OCI-M1 (cell line): ENCODE measurements at places on chromosomes 5 and 9.

DNA sequence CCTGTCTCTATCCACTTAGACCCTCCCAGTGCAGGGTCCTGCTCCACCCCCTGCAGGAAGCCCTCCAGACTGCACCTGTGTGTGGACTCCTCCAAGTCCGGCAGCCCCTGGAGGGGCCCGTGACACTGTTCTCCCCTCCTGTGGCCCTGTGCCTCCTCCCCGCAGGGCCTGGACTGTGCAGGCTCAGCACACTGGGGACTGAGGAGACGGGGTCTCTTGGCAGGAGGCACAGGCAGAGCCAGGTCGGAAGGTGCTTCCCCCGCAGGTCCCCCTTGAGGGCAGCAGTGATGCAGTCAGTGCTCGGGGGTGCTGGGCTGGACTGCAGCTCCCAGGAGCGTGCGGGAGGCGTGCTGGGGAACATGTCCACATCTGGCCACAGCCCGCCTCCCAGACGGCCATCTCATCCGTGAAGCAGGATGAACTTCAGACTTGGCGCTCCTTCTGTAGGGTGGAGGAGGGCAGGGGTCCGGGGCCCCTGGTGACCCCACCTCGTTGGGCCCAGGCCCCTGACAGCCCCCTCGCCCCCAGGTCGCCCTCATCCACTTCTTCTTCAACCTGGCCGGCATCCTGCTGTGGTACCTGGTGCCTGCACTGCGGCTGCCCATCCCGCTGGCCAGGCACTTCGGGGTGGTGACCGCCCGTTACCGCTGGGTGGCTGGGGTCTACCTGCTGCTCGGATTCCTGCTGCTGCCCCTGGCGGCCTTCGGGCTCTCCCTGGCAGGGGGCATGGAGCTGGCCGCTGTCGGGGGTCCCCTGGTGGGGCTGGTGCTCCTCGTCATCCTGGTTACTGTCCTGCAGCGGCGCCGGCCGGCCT lies 4.9 kb downstream of the SLC34A3 start:
- no peak for DNase-seq

DNA sequence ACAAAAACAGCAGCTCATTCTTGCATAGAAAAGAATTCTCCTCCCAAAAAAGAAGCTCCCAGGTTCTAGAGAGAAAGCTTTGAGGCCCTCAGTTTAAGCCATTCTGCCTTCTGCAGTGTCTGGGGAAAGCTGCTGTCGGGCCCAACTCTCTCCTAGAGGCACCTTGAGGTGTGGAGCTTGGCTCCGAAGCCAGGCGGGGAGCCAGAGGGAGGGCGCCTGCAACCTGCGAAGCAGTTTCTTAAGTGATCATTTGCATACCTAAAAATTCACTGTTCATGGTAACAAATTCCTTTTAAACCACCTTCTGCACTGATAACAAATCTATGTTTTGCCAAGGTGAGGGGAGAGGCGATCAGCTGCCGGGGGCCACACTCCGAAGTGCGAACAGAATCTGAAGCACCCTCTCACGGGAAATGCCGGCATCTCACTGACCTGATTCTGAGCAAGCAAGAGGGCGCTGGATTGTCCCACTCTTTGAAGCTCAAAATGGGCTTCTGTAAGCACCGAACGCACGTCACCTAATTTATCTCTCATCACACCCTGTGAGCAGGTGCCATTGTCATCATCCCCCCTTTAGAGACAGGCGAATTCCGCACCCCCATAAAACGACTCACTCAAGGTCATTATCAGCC lies 86.1 kb downstream of the GTF3C4 start:
- DNase-seq, result no peak

DNA sequence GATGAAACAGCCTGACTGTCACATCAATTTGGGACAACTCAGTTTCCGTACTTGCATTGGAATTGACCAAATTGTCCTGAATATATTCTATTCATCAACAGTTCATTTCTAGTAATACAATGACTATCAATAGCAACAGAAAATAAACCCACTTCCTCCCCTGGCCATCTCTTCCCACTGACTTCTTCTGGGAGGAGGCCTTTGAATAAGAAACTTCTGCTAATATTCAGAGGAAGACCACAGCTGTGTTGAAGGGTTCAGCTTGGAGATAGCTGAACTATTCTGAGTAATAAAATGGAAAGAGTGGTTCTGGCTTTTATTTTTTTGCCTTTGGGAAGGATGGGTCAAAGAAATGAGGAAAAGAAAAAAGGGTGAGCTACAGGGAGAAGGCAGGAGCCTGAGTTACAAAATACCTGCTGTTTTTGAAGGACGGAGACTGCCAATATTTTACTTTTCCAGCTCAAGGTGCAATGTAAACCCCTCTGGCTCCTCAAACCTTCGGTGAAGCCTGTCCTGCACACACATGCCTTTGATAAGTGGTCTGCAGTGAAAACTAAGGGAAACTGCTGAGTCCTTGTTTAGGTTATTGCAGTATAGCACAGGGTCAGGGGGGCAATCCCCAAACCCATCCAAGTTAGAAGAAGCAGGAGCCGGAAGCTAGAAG lies 29.9 kb downstream of the FYB1 start:
- peak; percentile 59 for DNase-seq

- DNase-seq, result no peak
These were observed 78.4 kb downstream of the SEMA5A start for GRCh38 chr5:9467199-9468059.

DNA sequence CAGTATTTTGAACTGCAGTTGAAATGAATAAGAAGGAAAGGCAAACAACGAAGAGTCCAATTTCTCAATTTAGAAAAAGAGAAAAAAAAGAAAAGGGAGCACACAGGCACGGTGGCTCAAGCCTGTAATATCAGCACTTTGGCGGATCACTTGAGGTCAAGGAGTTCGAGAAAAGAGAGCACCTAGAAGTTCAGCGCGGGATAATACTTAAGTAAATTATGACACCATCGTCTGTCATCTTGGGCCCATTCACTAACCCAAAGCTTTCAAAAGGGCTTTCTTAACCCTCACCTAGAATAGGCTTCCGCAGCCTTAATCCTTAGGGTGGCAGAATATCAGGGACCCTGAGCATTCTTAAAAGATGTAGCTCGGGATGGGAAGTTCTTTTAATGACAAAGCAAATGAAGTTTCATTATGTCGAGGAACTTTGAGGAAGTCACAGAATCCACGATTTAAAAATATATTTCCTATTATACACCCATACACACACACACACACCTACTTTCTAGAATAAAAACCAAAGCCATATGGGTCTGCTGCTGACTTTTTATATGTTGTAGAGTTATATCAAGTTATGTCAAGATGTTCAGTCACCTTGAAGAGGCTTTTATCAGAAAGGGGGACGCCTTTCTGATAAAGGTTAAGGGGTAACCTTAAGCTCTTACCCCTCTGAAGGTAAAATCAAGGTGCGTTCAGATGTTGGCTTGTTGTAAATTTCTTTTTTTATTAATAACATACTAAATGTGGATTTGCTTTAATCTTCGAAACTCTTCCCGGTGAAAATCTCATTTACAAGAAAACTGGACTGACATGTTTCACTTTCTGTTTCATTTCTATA lies 602 bp upstream of the CD274 start:
- peak; percentile 100 for DNase-seq

GRCh38 chr9:76932757-76933156 lies 26.8 kb upstream of the PRUNE2 start:
- DNase-seq, result no peak

DNA sequence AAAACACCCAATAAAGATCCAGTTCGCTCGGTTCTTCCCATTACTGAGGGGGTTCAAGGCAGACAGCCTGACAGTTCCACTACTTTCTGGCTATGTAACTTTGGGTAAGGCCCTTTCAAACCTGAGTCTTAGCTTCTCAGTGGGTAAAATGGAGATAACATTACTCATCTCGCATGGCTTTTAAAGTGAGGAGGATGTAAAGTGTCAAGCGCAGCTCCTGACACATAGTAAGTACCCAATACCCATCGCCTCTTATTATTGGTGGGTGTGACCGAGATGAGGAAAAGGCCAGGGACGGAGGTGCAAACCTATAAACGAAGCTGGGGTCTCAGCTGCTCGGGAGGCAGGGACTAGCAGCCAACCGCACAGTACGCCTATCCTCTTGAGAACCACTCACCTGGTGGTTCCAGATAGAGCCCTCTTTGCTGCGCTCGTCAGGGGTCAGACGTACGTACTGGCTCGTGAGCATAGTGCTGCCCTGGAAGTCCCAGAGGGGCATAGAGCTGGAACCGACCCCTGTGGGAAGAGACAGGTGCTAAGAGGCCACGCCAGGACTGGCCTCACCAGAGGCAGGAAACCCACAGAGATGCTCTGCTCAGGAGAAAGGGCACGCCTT lies 584 bp downstream of the LMAN2 start:
- DNase-seq, result no peak

GRCh38 chr9:82606492-82607382 lies 456.2 kb downstream of the RASEF start:
- peak; percentile 77 for DNase-seq

DNA sequence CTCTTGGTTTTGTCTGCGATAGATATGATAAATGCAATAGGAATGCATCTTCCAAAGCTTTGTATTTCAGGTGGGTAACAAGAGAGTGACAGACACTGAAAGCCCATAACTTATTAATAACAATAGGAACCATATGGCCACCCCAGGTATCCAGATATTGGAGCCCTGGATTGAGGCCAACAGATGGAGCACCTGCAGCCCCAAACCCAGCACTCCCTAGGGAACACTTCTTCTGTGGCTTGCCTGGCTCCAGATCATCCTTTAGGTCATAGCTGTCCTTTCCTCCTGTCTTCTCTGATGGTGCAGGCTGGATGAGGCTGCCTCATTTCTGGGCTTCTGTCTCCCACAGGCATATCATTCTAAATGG lies 5.0 kb upstream of the IL3 start:
- DNase-seq, result no peak

DNA sequence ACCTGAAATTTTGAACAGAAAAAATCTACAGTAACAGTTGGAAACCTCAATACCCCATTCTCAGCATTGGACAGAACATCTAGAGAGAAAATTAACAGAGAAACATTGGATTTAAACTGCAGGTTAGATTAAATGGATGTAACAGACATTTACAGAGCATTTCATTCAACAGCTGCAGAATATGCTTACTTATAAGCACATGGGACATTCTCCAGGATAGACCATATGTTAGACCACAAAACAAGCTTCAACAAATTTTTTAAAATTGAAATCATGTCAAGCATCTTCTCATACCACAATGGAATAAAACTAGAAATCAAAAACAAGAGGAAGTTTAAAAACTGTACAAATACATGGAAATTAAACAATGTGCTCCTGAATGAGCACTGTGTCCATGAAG lies 316.3 kb downstream of the FAM170A start:
- no peak for DNase-seq

- no peak for DNase-seq
These were observed 81.5 kb upstream of the TRPM3 start for GRCh38 chr9:71202931-71203330.

GRCh38 chr5:103511554-103511885 lies 51.1 kb downstream of the NUDT12 start:
- no peak for DNase-seq

DNA sequence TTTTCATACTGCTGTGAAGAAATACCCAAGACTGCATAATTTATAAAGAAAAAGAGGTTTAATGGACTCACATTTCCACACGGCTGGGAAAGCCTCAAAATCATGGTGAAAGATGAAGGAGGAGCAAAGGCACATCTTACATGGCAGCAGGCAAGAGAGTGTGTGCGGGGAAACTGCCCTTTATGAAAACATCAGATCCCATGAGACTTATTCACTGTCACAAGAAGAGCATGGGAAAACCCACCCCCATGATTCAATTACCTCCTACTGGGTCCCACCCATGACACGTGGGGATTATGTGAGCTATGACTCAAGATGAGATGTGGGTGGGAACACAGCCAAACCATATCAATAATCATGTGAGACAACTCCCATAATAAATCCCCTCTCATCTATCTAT lies 8.7 kb downstream of the TTC39B start:
- DNase-seq, result no peak

- DNase-seq, result no peak
These were observed 351.2 kb downstream of the RAB3C start for GRCh38 chr5:58933891-58934628.

- DNase-seq, result no peak
These were observed 19.7 kb downstream of the NDUFS6 start for GRCh38 chr5:1820926-1821325.

DNA sequence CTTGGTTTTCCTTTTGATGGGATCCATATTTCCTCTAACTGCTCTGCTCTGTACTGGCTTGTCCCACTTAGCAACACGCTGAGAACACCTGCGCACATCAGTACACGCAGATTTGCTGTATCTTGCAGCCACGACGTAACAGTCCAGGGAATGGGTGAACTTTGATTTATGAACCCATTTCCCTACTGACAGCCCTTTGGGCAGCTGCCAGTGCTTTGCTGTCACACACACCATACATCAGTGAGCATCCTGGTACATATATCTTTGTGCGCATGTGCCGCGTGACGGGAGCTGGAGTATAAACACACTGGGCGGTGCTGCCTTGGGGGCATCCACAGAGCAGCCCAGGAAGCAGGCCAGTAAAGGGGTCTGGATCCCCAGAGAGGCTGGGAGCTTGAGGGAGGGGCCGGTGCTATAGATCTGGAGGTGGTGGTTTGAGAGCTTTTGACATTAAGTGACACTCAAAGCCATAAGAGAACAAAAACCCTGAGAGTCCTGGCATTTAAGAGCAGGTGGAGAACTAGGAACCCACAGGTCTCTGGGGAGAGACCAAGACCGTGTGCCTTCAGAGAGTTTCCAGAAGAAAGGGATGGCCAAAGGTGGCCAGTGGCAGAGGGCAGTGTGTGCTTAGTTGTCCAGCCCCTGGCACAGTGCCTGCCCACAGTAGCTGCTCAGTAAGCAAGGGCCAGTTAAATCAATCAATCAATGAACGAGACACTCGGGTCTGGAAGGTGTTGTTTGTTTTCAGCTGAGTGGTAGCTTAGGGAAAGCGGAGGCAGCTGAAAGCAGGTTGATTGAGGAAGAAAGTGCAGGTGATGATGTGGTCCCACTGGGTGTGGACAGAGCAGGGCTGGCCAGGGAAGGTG lies 53.7 kb downstream of the LMX1B start:
- DNase-seq, result no peak

DNA sequence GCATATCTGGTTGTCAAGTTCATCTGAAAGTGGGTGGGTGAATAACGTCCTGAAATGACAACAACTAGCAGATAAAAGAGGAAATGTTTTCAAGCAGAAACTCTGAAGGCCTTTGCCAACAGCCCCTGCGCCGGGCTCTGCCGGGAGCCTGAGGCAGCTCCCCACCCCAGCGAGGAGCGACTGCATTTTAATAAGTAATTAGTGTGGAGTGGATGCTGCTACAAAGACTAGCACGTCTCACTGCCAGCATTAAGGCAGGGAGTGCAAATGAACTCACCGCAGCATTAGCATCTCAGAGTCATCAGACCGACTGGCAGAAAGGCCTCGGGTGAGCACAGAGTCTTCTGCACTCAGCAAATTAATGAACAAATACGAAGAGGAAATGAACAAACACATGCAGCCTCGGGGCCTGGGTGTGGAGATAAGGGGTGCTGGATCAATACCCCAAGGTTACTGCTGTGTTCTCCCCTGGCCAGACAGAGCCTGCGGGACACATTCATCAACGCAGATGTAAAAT lies 63.8 kb downstream of the VAV2 start:
- no peak for DNase-seq

DNA sequence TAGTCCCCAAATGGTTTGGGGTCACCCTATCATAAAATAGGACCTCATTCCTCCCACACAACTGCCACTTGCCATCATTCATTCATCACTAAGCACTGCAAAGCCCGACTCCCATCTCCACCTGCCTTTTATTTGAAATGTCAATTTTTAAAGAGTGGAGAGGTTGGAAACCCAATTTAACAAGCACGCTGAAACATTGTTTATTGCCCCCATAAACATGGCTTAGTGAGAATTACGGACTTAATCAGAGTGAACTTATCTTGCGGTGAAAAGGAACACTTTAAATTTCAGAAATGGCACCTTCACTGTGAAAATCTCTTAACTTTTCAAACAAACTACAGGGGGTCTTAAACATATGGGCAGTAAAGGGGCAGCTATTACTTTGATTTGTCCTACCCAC lies 241.1 kb downstream of the CRB2 start:
- DNase-seq, result no peak
